Naive thymus-derived CD8-positive, alpha-beta T cell (primary cell): ENCODE measurements at places on chromosomes 3 and 15. TPM values are rescaled to one million over a fixed set of nuclear protein-coding genes. Genes with fewer than 3 reads are reported as not detected.

Gene CEP19
- polyA plus RNA-seq, result 4.4 TPM

Gene CCDC54
- polyA plus RNA-seq, result not detected

Gene SLC28A2
- not detected for polyA plus RNA-seq

Gene OSBPL10
- 0.03 TPM for polyA plus RNA-seq

Gene TIPIN
- 12.1 TPM for polyA plus RNA-seq

Gene RPL4
- 1,766 TPM for polyA plus RNA-seq

Gene PLA2G4D
- polyA plus RNA-seq, result not detected

Gene CHDH
- not detected for polyA plus RNA-seq

Gene SEMA3F
- polyA plus RNA-seq, result not detected

Gene IMPG2
- not detected for polyA plus RNA-seq

Gene NUP210
- 37.3 TPM for polyA plus RNA-seq

Gene GOLGA8M
- polyA plus RNA-seq, result not detected

Gene EPHA3
- polyA plus RNA-seq, result not detected

Gene MED12L
- not detected for polyA plus RNA-seq

Gene SMCO1
- polyA plus RNA-seq, result not detected

Gene PRR23E
- polyA plus RNA-seq, result not detected

Gene SPTBN5
- not detected for polyA plus RNA-seq

Gene B3GALNT1
- 0.17 TPM for polyA plus RNA-seq

Gene RCCD1
- polyA plus RNA-seq, result 2.2 TPM

Gene NPAP1
- not detected for polyA plus RNA-seq

Gene C2CD4A
- polyA plus RNA-seq, result not detected

Gene PLA2G4E
- not detected for polyA plus RNA-seq

Gene SERINC4
- 3.5 TPM for polyA plus RNA-seq

Gene SCAANT1
- not detected for polyA plus RNA-seq

Gene NR2E3
- 0.07 TPM for polyA plus RNA-seq

Gene PSMD2
- 167 TPM for polyA plus RNA-seq

Gene ITGB5
- 0.46 TPM for polyA plus RNA-seq

Gene SLC2A2
- polyA plus RNA-seq, result not detected

Gene ITGA11
- polyA plus RNA-seq, result 0.02 TPM

Gene CHAC1
- polyA plus RNA-seq, result not detected

Gene GP9
- not detected for polyA plus RNA-seq

Gene RTP3
- not detected for polyA plus RNA-seq

Gene KBTBD13
- polyA plus RNA-seq, result not detected

Gene STRIT1
- polyA plus RNA-seq, result not detected

Gene CPA3
- not detected for polyA plus RNA-seq
